Activated naive CD8-positive, alpha-beta T cell treated with anti-CD3 and anti-CD28 coated beads, Interleukin-2, amount 10 ng/mL, durations not matched to agents 7 days and 5 days (primary cell): ENCODE measurements at places on chromosomes 1 and 21. TPM values are rescaled to one million over a fixed set of nuclear protein-coding genes. Genes with fewer than 3 reads are reported as not detected.

Gene TAL1
- not detected for total RNA-seq

Gene SHISA4
- total RNA-seq: not detected

Gene NADK
- 69.7 TPM for total RNA-seq

Gene TRIM63
- total RNA-seq: not detected

Gene LRRC42
- 18.8 TPM for total RNA-seq

Gene OLFML2B
- 0.14 TPM for total RNA-seq

Gene TAS1R1
- total RNA-seq: not detected

Gene NDUFS2
- total RNA-seq: 92.8 TPM
